Right kidney (tissue), 9 donors: ENCODE measurements at places on chromosomes 6 and 20.

DNA sequence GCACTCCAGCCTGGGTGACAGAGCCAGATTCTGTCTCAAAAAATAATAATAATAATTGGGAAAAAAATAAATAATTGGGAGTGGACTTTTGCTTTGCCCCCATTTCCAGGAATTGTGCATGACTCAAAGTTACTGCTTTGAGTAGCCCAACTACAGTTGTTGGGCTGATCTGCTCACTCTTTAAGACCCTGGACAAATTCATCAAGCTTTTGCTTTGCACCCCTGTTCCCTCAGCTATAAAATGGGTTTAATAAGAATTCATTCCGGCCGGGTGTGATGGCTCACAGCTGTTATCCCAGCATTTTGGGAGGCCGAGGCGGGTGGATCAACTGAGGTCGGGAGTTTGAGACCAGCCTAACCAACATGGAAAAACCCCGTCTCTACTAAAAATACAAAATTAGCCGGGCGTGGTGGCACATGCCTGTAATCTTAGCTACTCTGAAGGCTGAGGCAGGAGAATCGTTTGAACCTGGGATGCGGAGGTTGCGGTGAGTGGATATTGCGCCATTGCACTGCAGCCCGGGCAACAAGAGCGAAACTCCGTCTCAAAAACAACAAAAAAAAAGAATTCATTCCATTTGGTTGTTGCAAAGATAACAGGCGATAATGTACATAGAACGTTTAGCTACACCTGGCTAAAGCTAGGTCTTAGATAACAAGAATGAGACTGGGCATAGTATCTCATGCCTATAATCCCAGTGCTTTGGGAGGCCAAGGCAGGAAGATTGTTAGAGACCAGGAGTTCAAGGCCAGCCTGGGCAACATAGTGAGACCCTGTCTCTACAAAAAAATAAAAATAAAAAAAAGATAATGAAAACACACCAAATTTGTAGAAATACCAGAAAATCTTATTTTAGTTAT lies 87.9 kb upstream of the ZNF217 start:
- DNase-seq, result no peak

DNA sequence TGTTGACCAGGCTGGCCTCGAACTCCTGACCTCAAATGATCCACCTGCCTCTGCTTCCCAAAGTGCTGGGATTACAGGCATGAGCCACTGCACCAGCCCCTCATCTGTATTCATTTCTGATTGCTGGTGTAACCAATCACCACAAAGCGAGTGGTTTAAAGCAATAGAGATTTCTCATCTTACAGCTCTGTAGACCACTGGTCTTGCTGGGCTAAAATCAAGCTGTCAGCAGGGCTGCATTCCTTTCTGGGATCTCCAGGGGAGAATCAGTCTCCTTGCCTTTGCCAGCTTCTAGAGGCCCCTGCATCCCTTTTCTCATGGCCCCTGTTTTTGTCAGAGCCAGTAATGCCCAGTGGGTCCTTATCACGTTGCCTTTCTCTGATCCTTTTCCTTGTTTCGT lies 49.9 kb upstream of the PMEPA1 start:
- no peak for DNase-seq

- DNase-seq, result peak; percentile 22
Observed at GRCh38 chr20:31484001-31484400, 8.9 kb downstream of the REM1 start.

GRCh38 chr20:50281831-50282591 lies 91.4 kb downstream of the CEBPB start:
- DNase-seq, result no peak

GRCh38 chr20:56932575-56933330 lies 303.6 kb downstream of the TFAP2C start:
- no peak for DNase-seq
